ENCODE measurements at places on chromosomes 2 and 18.

- H3K36me3 ChIP-seq = no peaks in the 10 kb centered on the region
- no peak overlapping the region for H3K27ac ChIP-seq
- H3K27me3 ChIP-seq = peaks cover 98% of the 10 kb centered on the region
These were observed 6.8 kb downstream of the RAX start for GRCh38 chr18:59266459-59266858.

GRCh38 chr2:30583204-30583749 is 136.2 kb downstream of the LCLAT1 start:
- H3K27me3 ChIP-seq = no peaks in the 10 kb centered on the region
- H3K27ac ChIP-seq = no peak overlapping the region
- no peak overlapping the region for H3K4me3 ChIP-seq
- no peak for DNase-seq
- no peaks in the 10 kb centered on the region for H3K4me1 ChIP-seq
- H3K36me3 ChIP-seq = peaks cover 7% of the 10 kb centered on the region

- no peak overlapping the region for H3K4me3 ChIP-seq
- peaks cover 5% of the 10 kb centered on the region for H3K27me3 ChIP-seq
- DNase-seq = no peak
- no peak overlapping the region for H3K27ac ChIP-seq
- no peaks in the 10 kb centered on the region for H3K36me3 ChIP-seq
- no peaks in the 10 kb centered on the region for H3K4me1 ChIP-seq
These were observed 107.9 kb upstream of the NDUFV2 start for GRCh38 chr18:8994603-8995002.

- no peak for DNase-seq
- no peaks in the 10 kb centered on the region for H3K27me3 ChIP-seq
- H3K4me3 ChIP-seq = no peak overlapping the region
- peaks cover 8% of the 10 kb centered on the region for H3K36me3 ChIP-seq
- H3K27ac ChIP-seq = no peak overlapping the region
These were observed 101.9 kb upstream of the NRP2 start for GRCh38 chr2:205580212-205580987.

DNA sequence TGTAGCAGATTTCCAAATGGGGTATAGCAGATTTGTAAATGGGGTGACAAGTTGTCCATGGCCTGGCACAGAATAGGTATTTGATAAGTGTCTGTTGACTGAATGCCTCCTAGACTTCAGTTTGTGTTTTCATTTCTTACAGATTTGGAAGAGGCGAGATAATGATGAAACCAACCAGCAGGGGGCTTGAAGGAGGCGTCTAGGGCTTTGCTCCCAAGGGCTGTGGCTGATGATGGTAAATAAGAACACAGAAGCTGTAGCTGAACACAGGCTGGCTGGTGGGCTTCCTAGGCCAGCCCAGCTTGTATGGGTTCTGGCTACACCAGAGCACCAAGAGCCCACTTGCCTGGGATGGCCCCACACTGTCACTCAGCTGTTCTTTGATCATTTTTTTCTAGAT is 19.4 kb downstream of the SFTPB start:
- H3K4me3 ChIP-seq = no peak overlapping the region
- H3K27me3 ChIP-seq = no peaks in the 10 kb centered on the region
- H3K36me3 ChIP-seq = peaks cover 11% of the 10 kb centered on the region
- H3K4me1 ChIP-seq = no peaks in the 10 kb centered on the region
- H3K27ac ChIP-seq = no peak overlapping the region

DNA sequence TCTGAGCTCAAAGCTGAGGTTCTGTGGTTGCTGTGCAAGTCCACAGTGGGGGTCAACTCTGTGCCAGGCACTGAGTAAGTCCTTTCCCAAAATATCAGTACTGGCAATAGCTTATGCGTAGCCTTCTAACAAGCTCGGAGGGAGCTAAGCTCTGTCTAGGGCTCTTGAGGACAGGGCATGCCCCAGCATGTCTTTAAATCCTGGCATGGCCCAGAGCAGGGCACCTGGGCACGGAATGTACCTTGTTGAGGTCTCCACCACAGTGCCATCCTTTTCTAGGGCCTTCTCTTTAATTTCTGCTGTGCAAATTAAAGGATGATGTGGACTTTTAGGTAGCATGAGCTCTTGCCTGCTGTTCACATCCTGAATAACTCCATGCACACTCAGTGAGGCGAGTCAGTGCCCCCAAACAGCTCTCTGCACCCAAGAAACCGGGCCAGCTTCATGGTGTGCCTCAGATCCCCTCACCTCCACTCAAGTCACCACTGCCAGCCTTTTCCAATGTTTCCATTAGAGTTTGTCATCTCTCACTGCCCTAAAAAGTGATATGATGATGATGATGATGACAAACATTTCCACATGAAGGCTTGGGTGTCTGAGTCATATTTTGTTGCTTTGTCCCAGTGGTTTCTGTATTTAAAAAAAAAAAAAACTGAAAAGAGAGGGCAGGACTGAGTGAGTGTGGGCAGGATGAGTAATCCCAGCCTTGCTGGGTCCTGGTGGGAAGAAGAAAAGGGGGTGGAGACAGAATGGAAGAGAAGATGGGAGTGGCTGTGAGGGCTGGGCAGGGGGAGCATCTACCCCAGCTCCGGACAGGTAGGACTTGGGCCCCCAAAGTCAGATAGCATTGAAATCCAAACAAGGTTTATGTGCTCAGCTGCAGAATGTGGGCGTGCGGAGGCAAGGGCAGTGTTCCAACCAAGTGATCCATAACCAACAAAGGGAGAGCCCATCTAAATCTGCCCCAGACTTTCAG is 78.9 kb downstream of the ZBTB7C start:
- H3K4me3 ChIP-seq = no peak overlapping the region
- H3K36me3 ChIP-seq = no peaks in the 10 kb centered on the region
- H3K4me1 ChIP-seq = peaks cover 11% of the 10 kb centered on the region
- DNase-seq = no peak
- H3K27ac ChIP-seq = peak overlapping the region; percentile 19
- H3K27me3 ChIP-seq = no peaks in the 10 kb centered on the region

DNA sequence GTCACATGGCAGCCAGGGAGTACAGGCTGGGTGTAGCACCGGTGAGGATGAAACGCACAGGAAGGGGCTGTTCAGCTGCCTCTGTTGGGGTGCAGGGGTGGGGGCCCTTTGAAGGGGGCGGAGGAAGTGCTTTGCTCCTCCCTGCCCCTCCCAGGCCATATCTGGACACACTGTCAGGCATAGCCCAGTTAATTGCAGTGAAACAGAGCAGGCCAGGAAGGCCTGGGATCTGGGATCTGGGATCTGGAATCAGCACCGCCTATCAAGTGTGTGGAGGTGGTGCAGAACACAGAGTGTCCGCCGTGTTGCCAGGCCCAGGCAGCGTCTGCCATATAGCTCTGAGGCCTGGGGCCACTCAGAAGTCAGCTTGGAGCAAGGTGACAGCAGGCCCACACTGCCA is 119.3 kb upstream of the MSH2 start:
- H3K4me1 ChIP-seq = peaks cover 10% of the 10 kb centered on the region
- DNase-seq = no peak
- H3K36me3 ChIP-seq = no peaks in the 10 kb centered on the region
- no peaks in the 10 kb centered on the region for H3K27me3 ChIP-seq

DNA sequence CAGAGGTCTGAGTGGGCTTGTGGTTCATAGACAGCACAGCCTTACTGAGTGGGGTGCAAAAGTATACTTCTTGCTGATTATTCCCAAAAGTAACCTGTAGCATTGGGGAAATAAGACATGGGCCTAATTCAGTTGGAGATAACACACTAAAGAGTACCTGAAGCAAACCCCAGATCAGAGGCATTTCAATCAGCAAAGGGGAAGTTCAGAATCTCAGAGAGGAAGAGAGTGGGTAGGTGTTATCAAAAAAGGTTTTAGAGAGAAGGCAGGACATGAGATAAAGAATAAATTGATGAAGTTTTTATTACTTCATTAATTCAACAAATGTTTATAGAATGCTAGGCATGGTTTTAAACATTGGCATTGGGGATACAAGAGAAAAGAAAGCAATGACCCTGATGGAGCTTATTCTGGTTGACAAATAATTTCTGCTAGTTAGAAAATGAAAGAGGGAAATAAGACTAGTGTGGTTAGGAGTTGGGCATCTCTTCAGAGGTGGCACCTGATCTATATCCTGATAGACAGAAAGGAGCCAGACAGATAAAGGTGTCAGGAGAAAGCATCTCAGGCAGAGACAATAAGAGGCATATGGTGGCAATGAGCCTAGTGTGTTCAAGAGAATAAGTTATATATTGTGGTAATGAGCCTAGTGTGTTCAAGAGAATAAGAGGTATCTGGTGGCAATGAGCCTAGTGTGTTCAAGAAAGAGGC is 153.8 kb upstream of the SETBP1 start:
- no peak for DNase-seq
- no peaks in the 10 kb centered on the region for H3K27me3 ChIP-seq
- no peaks in the 10 kb centered on the region for H3K36me3 ChIP-seq
- no peaks in the 10 kb centered on the region for H3K4me1 ChIP-seq
- H3K27ac ChIP-seq = no peak overlapping the region

DNA sequence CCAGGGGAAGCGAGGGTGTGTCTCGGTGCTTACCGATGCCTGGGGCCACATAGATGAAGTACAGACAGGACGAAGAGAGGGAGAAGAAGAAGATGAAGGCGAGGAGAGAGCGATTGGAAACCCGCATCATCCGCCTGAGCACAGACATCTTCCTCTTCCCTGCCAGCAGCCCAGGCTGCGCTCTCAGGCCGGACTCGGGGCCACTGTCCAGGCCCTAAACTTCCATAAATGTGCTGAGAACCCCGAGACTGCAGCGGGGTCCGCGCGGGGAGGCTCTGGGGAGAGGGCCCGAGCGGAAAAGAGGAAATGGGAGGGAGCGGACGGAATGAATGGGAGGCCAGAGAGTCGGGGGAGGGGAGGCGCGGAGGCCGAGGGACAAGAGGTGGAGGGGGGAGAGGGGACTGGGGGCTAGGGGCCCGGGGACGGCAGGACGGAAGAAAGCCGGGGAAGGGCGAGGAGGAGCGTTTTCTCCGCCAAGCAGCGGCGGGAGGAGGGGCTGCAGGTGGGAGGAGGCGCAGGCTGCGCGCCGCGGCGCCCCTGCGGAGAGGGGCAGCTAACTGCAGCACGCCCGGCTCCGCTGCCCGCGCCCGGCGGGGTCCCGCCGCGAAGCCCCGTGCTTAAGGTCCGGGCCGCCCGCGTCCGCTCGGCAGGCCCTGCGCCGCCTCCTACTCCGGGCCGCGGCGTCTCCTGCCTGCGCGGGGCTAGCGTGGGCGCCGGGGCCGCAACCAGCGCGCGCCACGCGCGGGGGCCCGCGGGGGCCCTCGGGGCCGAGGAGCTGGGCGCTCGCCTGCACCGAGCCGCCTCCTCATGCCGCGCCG is at the start of gene B4GALT6:
B4GALT6 (minus strand) TSS at position 303 of the 818 bp plus-strand sequence; CDS start at position 148, 155 bp downstream.
- H3K27me3 ChIP-seq = no peaks in the 10 kb centered on the region
- H3K4me1 ChIP-seq = peaks cover 56% of the 10 kb centered on the region
- peak; percentile 61 for DNase-seq

GRCh38 chr2:160816916-160817499 is 323.4 kb upstream of the RBMS1 start:
- H3K4me3 ChIP-seq = no peak overlapping the region
- no peak for DNase-seq
- no peaks in the 10 kb centered on the region for H3K27me3 ChIP-seq
- no peaks in the 10 kb centered on the region for H3K4me1 ChIP-seq

GRCh38 chr18:21826641-21827302 is 86.2 kb downstream of the MIB1 start:
- no peak overlapping the region for H3K4me3 ChIP-seq
- DNase-seq = no peak
- H3K27me3 ChIP-seq = no peaks in the 10 kb centered on the region
- no peaks in the 10 kb centered on the region for H3K36me3 ChIP-seq

DNA sequence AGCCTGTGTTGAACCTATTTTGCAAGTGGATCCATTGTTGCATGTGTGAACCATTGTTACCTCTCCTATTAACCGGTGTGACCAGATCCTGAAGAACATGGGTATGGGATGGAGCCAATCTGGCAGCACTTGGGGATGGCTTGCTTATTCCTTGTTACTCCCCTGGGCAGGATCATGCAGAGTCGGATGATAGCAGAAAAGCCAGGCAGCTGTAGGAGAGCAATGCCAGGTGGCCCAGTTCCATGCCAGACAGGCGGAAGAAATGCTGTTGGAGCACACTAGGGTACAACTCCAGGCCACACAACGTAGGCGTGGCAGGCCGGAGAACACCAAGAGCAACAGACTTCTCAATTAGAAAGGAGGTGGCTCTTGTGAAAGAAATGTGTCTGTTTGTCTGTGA is 16.3 kb upstream of the MYO1B start:
- no peaks in the 10 kb centered on the region for H3K27me3 ChIP-seq
- no peaks in the 10 kb centered on the region for H3K36me3 ChIP-seq
- peaks cover 12% of the 10 kb centered on the region for H3K4me1 ChIP-seq
- DNase-seq = no peak

- H3K36me3 ChIP-seq = peaks cover 5% of the 10 kb centered on the region
- no peak overlapping the region for H3K4me3 ChIP-seq
- H3K4me1 ChIP-seq = peaks cover 62% of the 10 kb centered on the region
- H3K27ac ChIP-seq = no peak overlapping the region
- DNase-seq = no peak
These were observed 12.8 kb downstream of the CUL3 start for GRCh38 chr2:224572338-224572737.

DNA sequence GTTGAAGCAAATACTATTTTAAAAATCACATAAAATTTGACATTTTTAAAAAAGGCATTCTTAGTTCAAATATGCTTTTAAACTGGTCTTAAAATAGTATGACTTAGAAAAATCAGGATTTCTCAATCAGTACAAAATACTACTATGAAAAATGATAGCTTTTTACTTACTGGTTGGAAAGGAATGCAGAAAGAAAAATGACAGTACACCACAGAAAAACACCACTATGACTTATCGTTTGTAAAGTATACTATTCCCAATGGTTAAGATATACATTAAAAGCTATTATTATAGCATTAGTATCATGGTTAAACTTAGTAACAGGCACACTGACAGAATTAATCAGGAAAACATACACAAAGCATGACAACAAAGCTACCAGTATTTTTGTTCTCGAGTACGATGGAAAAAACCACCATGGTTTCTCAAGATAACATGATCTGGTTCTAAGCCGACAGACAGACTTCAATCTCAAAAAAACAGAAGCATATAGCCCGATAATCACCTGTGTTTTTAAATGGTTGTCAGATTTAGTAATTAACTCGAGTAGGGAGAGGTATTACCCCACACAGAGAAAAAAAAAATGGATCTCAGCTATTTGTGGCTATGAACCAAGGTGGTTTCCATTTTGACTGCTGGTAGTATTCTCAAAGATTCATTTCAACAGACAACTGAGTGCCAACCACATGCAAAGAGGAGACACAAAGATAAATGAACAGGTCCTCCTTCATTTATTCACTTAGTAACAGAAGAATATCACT is 39.1 kb downstream of the CUL3 start:
- no peaks in the 10 kb centered on the region for H3K27me3 ChIP-seq
- no peak for DNase-seq
- H3K4me3 ChIP-seq = no peak overlapping the region
- peaks cover 19% of the 10 kb centered on the region for H3K4me1 ChIP-seq
- H3K36me3 ChIP-seq = peaks cover 7% of the 10 kb centered on the region

- no peaks in the 10 kb centered on the region for H3K4me1 ChIP-seq
- no peak overlapping the region for H3K27ac ChIP-seq
- no peaks in the 10 kb centered on the region for H3K36me3 ChIP-seq
- DNase-seq = no peak
These were observed 45.8 kb downstream of the WDR7 start for GRCh38 chr18:56696966-56697365.

GRCh38 chr2:36411962-36412444 is 56.4 kb downstream of the CRIM1 start:
- peaks cover 28% of the 10 kb centered on the region for H3K4me1 ChIP-seq
- DNase-seq = no peak
- H3K27ac ChIP-seq = no peak overlapping the region
- no peaks in the 10 kb centered on the region for H3K36me3 ChIP-seq
- no peak overlapping the region for H3K4me3 ChIP-seq

- H3K27me3 ChIP-seq = no peaks in the 10 kb centered on the region
- no peak overlapping the region for H3K27ac ChIP-seq
- H3K36me3 ChIP-seq = no peaks in the 10 kb centered on the region
- H3K4me3 ChIP-seq = no peak overlapping the region
- H3K4me1 ChIP-seq = no peaks in the 10 kb centered on the region
These were observed 158.8 kb downstream of the NDUFA10 start for GRCh38 chr2:239866350-239866749.

All from neural crest cell (in vitro differentiated cells).